ENCODE measurements at places on chromosomes 3 and 15. TPM values are rescaled to one million over a fixed set of nuclear protein-coding genes. Genes with fewer than 3 reads are reported as not detected.

GRCh38 chr3:79032686-79033318 lies 735.0 kb downstream of the ROBO1 start:
- DNase-seq: no peak
- no peak overlapping the region for H3K4me3 ChIP-seq
- H3K27ac ChIP-seq: no peak overlapping the region
- H3K36me3 ChIP-seq: no peaks in the 10 kb centered on the region
- no peaks in the 10 kb centered on the region for H3K27me3 ChIP-seq
- H3K4me1 ChIP-seq: no peaks in the 10 kb centered on the region

- H3K4me3 ChIP-seq: no peak overlapping the region
- no peaks in the 10 kb centered on the region for H3K27me3 ChIP-seq
- no peaks in the 10 kb centered on the region for H3K4me1 ChIP-seq
- no peaks in the 10 kb centered on the region for H3K36me3 ChIP-seq
- H3K27ac ChIP-seq: no peak overlapping the region
Observed at GRCh38 chr15:36430726-36431265, 148.6 kb upstream of the CDIN1 start.

Gene ROBO1
- total RNA-seq: 69.2 TPM

Gene PEX5L
- not detected for total RNA-seq

Gene BCL2A1
- total RNA-seq: 0.64 TPM

- no peaks in the 10 kb centered on the region for H3K4me1 ChIP-seq
- H3K4me3 ChIP-seq: no peak overlapping the region
- DNase-seq: no peak
- no peaks in the 10 kb centered on the region for H3K36me3 ChIP-seq
- no peak overlapping the region for H3K27ac ChIP-seq
- no peaks in the 10 kb centered on the region for H3K27me3 ChIP-seq
Observed at GRCh38 chr3:32315441-32315840, 76.2 kb upstream of the CMTM7 start.

Gene FOXL2
- not detected for total RNA-seq

Gene ZNF717
- 17.7 TPM for total RNA-seq

DNA sequence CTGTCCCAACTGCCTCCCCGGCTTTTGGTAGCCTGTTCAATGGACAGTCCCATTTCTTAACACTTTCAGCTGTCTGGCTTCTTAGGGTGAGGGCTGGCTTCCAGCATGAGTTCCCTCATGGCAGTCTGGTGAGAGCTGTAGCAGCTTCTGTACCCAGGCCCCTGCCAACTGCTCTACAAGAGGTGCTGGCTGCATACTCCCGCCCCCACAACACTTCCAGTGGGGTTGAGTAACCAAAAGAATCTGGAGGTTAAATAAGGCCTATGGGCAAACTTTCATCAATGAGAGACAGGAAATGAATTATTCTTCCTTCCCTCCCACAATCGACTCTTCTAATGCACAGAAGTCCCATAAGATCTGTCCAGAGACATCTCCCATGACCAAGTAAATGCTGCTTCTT lies 145.0 kb downstream of the NEK10 start:
- no peak for DNase-seq
- H3K4me1 ChIP-seq: no peaks in the 10 kb centered on the region
- H3K27me3 ChIP-seq: no peaks in the 10 kb centered on the region
- no peak overlapping the region for H3K4me3 ChIP-seq

DNA sequence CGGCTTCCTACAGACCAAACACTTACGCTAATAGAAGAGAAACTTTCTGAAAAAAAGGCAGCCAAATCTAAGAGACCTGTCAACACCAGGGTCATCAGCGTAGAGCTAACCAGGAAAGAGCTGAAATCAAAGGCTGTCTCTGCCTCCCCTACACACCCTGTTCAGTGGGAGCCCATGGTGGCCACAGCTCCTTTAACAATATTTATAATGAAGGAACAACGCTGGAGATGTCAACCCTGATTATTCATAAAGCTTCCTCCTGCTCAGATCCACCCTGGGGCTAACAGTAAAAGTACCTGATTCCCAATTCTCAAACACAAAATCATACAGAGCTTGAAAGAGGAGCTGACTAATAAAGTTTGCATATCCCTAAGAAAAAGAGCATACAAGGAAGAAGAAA lies 133.7 kb downstream of the ANXA2 start:
- no peak for DNase-seq
- no peaks in the 10 kb centered on the region for H3K4me1 ChIP-seq
- no peak overlapping the region for H3K27ac ChIP-seq
- H3K36me3 ChIP-seq: no peaks in the 10 kb centered on the region
- H3K27me3 ChIP-seq: peaks cover 20% of the 10 kb centered on the region
- no peak overlapping the region for H3K4me3 ChIP-seq

Gene REC114
- total RNA-seq: not detected

DNA sequence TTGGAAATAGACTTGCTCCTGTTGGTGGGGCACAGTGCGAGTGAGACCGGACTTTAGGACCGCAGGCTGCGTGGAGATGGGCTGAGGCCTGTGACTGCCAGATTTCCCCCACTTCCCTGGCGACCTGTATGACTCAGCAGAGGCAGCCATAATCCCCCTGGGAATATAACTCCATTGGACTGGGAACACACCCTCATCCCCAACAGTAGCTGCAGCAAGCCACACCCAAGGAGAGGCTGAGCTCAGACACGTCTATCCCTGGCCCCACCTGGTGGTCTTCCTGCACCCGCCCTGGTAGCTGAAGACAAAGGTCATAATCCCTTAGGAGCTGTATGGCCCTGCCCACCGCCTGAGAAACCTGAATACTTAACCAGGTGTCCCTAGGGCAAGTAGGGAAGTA lies 42.6 kb downstream of the DZIP1L start:
- H3K27me3 ChIP-seq: no peaks in the 10 kb centered on the region
- H3K4me3 ChIP-seq: no peak overlapping the region
- no peak for DNase-seq
- H3K36me3 ChIP-seq: peaks cover 35% of the 10 kb centered on the region

GRCh38 chr15:67010898-67011616 lies 54.3 kb upstream of the SMAD3 start:
- no peak overlapping the region for H3K4me3 ChIP-seq
- no peaks in the 10 kb centered on the region for H3K27me3 ChIP-seq
- no peak for DNase-seq
- H3K36me3 ChIP-seq: no peaks in the 10 kb centered on the region
- H3K4me1 ChIP-seq: peaks cover 4% of the 10 kb centered on the region

All from suprapubic skin (tissue), 4 donors.